Fibroblast of skin of left biceps (primary cell): ENCODE measurements at places on chromosomes 13 and 19.

DNA sequence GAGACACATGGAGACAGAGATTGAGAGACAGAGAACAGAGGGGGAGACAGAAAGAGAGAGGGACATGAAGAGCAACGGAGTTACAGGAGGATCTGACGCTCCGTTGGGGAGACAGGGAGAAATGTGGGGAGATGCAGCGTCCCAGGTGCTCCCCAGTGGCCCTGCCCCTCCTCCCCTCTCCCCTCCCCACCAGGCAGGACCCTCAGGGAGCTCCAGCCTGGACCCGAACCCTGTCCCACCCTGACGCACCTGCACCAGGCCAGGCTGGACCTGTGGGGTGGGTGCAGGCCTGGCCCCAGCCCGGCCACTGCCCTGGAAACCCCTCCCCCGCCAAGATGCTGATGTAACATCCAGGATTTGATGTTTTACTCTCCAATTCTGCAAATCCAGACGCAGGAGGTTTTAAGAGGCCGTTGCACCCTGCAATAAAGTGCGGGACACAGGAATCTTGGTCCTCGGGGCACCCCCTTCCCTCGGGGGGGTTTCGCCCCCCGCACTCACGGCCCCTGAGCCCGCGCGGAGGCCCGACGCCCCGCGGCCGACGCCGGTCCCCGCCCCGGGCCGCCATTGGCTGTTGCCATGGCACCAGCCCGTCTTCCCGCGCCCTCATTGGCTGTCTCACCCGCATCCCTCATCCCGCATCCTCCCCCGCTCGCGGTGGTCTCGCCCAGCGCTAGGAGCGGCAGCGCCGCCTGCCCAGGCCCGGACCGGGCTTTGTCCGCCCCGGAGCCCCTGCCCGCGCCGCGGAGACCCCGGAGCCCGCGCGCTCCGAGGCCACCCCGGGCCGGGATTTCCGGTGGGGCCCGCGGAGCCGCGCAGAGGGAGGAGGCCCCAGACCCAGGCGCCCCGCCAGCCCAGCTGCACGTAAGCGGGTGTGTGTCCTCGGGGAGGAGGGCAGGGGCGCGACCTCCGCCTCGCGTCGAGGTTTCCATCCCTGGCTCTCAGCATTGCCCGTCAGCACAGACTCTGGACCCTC lies at the start of gene APC2:
APC2 (plus strand) TSS at position 655 of the 976 bp plus-strand sequence. CDS start 2,881 bp downstream, outside the sequence.
- no peak for DNase-seq

- peak; percentile 0 for DNase-seq
These were observed 557 bp downstream of the PSPC1 start for GRCh38 chr13:19782049-19782726.

DNA sequence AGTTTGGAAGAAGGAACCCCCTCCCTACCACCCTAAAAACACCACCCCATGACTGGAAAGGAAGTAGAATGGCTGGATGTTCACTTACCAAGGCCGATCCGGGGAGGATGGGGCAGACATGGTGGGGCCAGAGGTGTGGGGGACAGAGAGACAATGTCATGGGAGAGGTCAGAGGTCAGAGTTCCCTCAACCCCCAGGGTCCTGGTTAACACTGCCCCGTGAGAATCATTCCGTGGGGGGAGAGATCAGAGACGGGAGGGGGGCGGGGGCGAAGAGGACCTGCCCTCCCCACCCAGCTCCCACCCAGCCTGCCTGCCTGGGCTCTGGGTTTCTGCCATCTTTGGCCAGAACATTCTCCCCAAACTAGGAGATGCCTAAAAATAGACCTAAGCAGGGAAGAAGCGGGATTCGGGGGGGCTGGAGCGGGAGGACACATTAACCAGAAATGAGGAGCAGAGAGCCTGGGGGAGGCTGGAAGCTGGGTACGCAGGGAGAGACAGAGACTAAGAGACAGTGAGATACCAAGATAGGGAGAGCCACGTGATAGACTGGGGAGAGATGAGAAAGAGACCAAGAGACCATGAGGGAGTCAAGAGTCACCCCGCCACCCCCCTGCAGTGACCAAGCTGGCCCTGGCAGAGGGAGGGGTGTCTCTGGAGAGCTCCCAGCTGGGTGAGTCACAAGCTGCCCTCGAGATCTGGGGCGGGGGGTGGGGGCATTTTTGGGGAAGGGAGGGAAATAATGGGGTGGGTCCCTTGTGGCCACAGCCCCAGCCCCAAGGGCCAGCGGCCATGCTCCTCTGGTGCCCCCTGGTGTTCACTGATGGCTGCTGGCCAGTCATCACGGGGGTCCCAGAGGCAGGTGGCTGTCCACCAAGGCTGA lies 6.1 kb upstream of the KANK2 start:
- DNase-seq: peak; percentile 56

DNA sequence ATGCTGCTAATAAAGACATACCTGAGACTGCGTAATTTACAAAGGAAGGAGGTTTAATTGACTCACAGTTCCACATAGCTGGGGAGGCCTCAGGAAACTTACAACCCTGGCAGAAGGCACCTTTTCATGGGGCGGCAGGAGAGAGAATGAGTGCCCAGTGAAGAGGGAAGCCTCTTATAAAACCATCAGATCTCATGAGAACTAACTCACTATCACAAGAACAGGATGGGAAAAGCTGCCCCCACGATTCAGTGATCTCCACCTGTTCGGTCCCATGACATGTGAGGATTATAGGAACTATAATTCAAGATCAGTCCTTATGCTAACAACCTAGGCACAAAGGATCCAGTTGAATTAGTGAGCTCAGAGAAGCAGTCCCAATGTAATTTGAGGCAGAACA lies 59.4 kb downstream of the GPC6 start:
- no peak for DNase-seq

- peak; percentile 12 for DNase-seq
These were observed 52.0 kb downstream of the TDRD3 start for GRCh38 chr13:60448907-60449510.

- DNase-seq: no peak
These were observed 224.7 kb downstream of the GGACT start for GRCh38 chr13:100363874-100364273.

- DNase-seq: no peak
These were observed 442 bp upstream of the RFC3 start for GRCh38 chr13:33817513-33817900.

GRCh38 chr13:74288361-74288911 lies 154.2 kb upstream of the KLF12 start:
- no peak for DNase-seq

GRCh38 chr13:33045851-33046592 lies 29.8 kb downstream of the KL start:
- DNase-seq: no peak

DNA sequence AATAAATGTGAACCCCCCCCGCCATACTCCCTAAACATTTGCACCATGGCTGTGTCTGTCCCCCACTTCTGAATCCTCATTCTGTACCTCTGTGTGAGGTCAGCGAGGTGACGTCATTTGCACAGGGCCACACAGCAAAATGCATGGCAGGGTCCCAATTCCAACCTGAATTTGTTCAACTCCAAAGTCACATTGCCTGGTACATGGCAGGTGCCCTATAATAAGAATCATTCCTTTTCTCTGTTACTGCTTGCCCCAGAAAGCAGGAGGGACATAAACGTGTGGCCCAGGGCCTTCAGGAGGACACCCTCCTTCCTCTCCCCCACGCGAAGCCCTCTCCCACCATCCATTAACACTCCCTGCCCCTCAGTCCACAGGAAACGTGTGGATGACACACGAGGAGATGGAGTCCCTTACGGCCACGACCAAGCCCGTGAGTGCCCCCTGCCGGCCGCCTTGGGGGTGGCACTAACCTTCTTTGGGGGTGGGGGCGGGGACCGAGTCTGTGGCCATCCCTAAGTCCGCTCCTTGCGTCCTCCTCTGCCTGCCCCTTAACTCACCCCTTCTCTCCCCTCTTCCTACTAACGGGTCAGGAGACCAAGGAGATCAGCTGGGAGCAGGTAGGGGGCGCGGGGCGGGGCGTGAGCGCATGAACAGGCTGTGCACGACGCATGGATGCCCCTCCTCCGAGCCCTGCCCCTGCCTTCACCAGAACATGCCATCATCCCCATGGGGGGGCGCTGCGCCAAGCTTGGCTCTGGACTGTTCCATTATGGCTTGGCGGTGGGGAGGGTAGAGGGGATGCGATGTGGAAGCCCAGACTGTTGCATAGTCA lies 9.4 kb downstream of the HRC start:
- DNase-seq: no peak

DNA sequence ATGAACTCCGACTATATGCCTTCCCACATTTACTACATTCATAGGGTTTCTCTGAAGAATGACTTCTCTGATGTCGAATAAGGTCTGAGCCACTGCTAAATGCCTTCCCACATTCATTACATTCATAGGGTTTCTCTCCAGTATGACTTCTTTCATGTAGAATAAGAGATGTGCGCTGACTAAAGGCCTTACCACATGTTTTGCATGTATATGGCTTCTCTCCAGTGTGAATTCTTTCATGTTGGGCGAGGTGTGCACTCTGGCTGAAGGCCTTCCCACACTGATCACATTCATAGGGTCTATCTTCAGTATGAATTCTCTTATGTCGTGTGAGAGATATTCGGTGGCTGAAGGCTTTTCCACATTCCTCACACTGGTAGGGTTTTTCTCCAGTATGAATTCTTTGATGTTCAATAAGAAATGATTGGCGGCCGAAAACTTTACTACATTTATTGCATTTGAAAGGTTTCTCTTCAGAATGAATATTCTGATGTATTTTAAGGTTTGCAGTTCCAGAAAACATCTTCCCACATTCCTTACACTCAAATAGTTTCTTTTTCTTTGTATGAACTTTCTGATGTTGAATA lies 35.8 kb downstream of the ZNF667 start:
- no peak for DNase-seq

GRCh38 chr19:40090241-40091204 lies at the start of gene ZNF780A:
ZNF780A (minus strand) TSS chr19:40090943; CDS start chr19:40084753, 6,190 bp downstream.
- DNase-seq: peak; percentile 12

GRCh38 chr13:114319441-114319913 lies 5.2 kb downstream of the CHAMP1 start:
- DNase-seq: peak; percentile 75

DNA sequence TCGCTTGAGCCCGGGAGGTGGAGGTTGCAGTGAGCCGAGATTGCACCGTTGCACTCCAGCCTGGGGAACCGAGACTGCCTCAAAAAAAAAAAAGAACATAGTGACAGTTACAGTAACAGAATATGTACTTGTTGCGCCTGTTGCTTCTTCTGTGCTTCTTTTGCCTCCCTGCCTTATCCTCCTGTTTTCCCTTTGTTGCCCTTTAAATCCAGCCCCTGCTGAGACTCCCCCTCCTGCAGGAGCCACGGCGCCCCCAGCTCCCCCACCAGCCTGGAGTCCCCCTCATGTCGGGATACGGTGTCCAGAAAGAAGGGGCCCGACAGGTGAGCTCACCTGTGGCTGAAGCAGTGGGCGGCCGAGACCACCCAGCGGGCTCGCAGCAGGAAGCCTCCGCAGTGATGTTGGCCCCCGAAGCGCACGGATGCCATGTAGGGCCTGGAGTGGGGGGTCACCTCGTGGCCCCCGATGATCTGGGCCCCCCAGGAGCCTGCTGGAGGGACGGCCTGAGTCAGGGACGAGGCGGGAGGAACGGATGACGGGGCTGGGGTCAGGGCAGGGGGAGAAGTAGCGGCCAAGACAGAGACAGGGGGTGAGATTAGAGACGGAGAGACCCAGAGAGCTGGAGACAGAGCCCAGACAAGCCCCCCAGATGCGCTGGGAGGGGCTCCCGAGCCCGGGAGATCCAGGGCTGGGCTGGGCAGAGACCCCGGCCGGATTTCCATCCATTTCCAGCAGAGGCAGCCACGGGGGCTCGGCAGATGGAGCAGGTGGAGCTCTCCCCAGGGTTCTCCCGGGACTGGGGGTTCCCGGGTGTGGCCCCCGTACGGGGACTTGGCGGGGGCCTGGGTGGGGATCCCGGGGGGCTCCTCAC lies 536 bp downstream of the PRSS57 start:
- DNase-seq: no peak

- DNase-seq: no peak
These were observed 28.1 kb upstream of the USP12 start for GRCh38 chr13:27199696-27200095.

- no peak for DNase-seq
These were observed 335.7 kb downstream of the RFC3 start for GRCh38 chr13:34153428-34154180.

GRCh38 chr13:76505437-76505836 lies 380.8 kb downstream of the KCTD12 start:
- DNase-seq: no peak
